ENCODE measurements at places on chromosomes 12 and 14.

GRCh38 chr14:67882986-67883555 lies 63.5 kb downstream of the RAD51B start:
- no peak for DNase-seq

DNA sequence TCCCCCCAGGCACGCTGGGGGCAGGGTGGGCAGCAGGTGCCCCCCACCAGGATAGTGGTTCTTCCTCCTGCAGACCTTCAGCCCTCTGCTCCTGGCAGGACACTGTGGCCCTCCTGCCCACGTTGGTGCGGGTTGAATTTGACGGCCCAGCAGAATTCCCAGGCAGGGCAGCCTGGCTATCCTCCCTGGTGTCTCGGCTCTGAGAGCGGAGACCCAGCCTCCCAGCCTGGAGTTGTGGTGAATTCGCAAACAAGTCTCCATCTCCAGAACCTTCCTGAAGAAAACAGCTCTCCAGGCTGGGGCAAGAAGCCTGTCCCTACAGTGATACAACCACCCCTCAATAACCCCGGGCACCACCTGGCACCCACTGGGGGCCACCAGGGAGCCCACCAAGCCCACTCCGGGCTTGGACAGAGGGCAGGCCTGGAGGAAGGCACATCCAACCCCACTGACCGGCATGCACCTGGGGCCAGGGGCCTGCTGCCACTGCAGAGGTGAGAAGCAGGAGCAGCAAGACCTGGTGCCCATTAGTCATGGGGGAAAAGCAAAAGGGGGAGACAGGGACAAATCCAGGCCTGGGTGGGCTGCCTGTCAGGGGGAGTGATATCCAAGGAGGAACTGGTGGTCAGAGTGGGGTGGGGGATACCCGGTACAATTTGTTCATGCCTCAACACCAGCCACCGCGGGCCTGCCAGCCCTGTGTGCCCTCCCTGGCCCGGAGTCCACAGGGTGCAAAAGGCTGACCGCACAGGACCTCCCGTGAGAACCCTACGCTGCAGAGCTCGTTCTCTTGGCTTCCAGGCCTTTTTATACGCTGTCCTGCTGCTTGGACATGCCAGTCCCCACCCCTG lies 3.6 kb downstream of the ANKRD9 start:
- DNase-seq: no peak

DNA sequence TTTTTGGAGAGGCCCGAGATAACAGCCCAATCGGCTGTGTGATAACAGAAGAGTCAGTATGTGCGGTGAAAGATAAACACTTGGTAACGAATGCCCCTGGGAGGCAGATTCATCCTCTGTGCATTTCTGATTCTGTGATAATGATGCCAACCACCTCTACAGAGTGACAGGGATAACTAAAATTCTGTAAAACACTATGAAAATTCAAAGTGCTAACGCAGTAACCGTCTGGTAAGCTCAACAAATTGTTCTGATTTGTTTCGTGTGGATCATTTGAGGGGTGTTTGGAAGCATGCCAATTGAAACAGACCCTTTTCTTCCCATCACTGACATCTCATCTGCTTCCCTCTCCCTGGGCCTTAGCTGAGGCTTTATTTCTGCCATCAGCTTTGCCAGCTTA lies 76.3 kb downstream of the ESR2 start:
- no peak for DNase-seq

GRCh38 chr14:61368781-61369453 lies 47.5 kb downstream of the PRKCH start:
- DNase-seq: no peak

DNA sequence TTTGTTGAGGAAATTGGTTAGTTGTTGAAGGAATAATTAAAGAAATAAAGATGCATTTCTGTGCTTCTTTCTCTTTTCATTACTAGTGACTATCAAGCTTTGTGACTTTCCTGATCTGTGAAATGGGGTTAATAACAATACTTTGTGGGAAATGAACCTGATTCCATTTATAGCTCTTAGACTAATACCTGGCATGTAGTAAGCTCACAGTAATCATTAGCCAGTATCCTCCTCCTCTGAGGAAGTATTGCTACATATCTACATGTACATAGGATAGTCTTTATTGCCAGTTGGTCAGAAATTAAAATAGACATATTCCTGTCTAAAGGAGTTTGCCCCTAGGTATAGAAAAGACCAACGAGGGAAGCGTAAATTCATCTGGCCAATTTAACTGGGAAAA lies 1.8 kb upstream of the CCDC198 start:
- no peak for DNase-seq

DNA sequence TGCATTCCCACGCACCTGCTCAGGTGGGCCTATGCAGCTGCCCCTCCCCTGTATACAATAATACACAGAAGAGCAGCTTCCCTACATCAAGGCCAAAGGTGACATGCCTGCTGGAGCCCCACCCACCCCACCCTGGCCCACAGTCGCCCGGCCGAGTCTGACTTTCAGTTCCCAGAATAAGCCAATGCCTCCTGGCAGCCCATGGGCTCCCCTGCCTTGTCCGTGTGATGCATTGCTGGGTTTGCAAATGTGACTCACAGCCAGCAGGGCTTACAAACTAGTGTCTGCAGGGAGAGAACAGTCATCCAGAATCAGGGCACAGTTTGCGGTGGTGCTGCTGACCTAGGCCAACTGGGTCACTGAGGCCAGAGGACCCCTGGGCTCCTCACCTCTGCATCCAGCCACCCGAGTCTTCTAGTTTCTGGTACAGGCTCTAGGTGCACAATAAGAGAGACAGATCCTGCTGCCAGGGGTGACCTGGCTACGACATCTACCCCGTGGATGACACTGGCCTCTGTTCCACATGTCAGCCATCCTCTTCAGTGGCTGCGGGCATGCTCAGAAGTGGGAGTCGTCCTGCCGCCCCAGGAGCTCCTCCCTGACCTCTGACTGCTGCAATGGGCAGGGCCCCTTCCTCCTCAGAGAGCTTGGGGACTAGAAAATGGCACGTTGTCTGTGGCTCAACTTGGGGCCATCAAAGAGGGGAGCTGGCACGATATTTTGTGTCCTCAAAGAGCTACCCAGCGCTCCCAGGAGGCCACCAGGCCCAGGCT lies 84.5 kb downstream of the CHGA start:
- peak; percentile 88 for DNase-seq
